ENCODE measurements at places on chromosomes 4 and X. TPM values are rescaled to one million over a fixed set of nuclear protein-coding genes. Genes with fewer than 3 reads are reported as not detected.

- no peak for DNase-seq
Observed at GRCh38 chr4:1982124-1983052, 26.4 kb downstream of the NELFA start.

DNA sequence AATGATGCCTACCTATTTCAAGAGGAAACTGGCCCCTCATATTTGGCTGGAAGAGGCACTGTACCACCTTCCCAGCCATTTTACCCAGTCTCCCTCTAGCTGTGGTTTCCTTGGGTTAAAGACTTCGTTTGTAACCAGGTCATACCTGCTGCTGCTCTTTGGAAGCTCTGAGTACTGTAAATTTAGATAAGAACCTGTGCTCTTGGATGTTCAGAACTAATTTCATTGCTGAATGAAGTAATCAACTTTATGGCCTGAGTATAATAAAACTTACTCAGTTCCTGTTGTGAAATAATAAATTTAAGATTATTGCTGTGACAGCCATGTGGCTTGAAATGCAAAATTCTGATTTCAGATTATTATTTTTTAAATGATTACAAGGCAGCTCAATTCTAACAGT lies 12.2 kb downstream of the MTTP start:
- no peak for DNase-seq

ARHGAP10 gene
- 9.9 TPM for total RNA-seq

DNA sequence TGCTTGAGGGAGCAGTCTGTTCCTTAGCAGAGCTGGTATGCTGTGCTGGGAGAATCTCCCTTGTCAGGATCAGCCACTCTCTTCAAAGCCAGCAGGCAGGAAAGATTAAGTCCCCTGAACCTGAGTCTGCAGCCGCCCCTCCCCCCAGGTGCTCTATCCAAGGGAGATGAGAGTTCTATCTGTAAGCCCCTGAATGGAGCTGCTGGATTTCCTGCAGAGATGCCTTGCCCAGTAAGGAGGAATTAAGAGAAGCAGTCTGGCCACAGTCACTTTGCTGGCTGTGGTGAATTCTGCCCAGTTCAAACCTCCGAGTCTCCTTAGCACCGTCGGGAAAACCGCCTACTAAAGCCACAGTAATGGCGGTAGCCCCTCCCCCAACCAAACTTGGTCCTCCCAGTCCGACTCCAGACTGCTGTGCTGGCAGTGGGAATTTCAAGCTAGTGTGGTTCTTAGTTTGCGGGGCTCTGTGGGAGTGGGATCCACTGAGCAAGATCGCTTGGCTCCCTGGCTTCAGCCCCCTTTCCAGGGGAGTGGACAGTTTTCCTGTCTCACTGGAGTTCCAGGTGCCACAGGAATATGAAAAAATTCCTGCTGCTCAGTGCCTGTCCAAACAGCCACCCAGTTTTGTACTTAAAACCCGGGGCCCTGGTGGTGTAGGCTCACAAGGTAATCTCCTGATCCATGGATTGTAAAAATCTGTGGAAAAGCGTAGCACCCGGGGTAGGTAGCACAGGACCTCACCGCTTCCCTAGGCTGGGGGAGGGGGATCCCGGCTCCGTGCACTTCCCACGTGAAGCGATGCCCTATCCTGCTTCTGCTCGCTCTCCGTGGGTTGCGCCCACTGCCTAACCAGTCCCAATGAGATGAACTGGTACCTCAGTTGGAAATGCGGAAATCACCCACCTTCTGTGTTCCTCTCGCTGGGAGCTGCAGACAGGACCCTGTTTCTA lies 38.0 kb downstream of the RAB28 start:
- DNase-seq = no peak

CENPE gene
- total RNA-seq = 1.7 TPM

DNA sequence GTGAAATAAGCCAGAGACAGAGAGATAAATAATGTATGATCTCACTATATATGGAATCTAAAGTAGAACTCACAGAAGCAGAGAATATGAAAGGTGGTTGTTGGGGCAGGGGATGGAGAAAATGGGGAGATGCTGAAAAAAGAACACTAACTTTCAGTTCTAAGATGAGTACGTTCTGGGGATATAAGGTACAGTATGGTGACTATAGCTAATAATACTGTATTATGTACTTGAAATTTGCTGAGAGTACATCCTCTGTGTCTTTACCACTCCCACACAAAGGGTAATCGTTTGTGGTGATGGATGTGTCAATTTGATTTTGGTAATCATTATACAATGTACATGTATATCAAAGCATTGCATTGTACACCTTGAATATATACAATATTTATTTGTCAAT lies 6.6 kb downstream of the FBXL5 start:
- no peak for DNase-seq

SPATA4 gene
- not detected for total RNA-seq

GAGE2A gene
- total RNA-seq = not detected

GRCh38 chr4:81436941-81437574 lies 34.6 kb downstream of the RASGEF1B start:
- no peak for DNase-seq

TMPRSS11D gene
- total RNA-seq = not detected

F9 gene
- 443 TPM for total RNA-seq

ANXA10 gene
- 31.4 TPM for total RNA-seq

SLC9B1 gene
- total RNA-seq = 0.56 TPM

CHIC1 gene
- total RNA-seq = 0.68 TPM

DNA sequence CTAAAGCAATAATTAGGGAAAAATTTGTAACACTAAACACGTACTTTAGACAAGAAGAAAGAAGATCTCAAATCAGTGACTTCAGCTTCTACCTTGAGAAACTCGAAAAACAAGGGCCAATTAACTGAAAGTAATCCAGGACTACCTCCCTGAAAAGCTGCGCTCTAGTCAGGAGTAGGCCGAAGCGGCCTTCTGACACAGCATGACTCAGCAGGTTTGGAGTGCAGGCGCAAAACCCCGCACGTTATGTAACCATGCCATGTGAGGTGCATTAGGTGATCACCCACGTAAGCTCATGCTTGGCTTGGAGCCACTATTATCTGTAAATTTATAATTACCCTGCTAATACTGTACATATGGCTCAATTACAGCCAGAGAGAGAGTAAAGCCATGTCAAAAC lies 52.8 kb upstream of the CCDC149 start:
- no peak for DNase-seq

CXCL10 gene
- 5.5 TPM for total RNA-seq

DNA sequence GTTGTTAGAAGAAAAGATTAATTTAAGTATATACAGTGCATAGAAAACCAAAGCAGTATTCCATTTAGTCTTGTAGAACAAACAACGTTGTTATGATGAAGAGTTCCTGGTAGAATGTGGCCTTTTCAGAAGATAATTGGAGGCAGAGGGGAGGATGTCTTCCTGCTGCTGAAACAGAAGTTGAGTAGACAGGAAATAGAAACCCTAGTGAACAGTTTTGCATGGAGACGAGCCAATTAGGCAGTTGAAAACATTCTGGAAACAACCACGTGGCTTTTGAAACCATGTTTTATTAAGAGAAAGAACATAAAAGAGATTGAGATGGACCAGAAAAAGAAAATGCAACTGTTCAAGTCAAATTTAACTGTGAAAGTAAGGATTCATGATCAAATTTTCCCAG lies 325.2 kb downstream of the CAMK2D start:
- DNase-seq = no peak

GRCh38 chr4:176360446-176360845 lies 40.7 kb downstream of the SPCS3 start:
- DNase-seq = no peak

CT45A2 gene
- not detected for total RNA-seq

- DNase-seq = no peak
Observed at GRCh38 chr4:26491449-26492170, 1.3 kb upstream of the CCKAR start.

- DNase-seq = no peak
Observed at GRCh38 chr4:138831948-138832347, 183.6 kb upstream of the NOCT start.
